Putamen (tissue), 1 donor: ENCODE measurements at places on chromosomes 12 and 14.

- no peak for DNase-seq
Observed at GRCh38 chr12:2682296-2683251, 112.2 kb upstream of the FKBP4 start.

- DNase-seq: no peak
Observed at GRCh38 chr12:89544681-89545184, 18.9 kb upstream of the POC1B start.

DNA sequence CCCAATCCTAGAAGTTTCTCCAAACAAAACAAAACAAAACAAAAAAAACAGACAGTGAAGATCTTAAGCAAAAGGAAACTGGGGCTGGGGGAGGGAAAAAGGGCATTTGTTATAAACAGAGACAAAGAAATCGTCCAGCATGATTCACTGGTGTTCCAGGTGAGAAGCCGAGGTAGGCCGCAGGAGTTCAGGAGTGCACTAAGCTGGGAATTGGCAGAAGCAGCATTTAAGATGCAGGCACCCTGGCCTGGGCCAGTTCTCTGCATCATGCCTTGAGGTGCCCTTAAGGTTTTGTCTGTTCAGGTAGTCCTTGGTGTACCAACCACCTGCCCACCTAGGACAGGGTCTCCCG lies 11.2 kb downstream of the TBX3 start:
- no peak for DNase-seq

DNA sequence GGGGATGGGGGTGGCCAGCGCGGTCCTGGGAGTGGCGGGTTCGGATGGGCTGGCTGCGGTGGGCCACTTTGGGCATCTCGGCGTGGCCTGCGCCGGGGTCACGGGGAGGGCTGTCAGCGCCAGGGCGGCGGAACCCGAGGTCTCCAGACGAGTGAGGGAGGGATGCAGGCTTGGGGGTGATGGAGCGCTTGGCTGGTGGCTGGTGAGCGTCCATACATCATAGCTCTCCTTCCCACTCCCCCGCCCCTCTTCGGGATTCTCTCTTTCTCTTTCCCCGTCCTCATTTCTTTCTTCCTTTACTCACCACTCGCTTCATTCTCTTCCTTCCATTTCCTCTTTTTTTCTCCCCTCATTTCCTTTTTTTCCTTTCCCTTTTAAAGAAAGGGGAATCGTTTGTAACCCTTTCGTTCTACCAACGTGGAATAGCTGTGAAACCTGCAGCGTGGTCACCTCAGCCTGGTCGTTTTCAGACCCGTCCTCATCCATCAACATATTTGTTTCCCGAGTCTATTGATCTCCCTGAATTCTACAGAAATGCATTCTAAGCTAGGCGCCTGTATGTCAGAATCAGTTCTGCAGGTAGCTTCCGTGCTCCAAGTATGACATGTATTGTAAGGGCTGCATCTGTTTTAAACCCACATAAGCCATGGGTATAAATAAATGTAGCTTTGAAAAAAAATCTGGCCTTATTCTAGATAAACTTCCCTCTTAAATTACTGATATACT lies 260.3 kb upstream of the E2F7 start:
- DNase-seq: no peak

- no peak for DNase-seq
Observed at GRCh38 chr12:120688527-120689071, 1.6 kb downstream of the MLEC start.

GRCh38 chr12:125208334-125208733 lies 143.1 kb downstream of the AACS start:
- no peak for DNase-seq

- no peak for DNase-seq
Observed at GRCh38 chr12:116495260-116495659, 63.9 kb upstream of the MAP1LC3B2 start.

GRCh38 chr14:61466249-61466904 lies 145.0 kb downstream of the PRKCH start:
- DNase-seq: no peak

- DNase-seq: no peak
Observed at GRCh38 chr14:50892255-50892654, 20.4 kb downstream of the ABHD12B start.

- DNase-seq: no peak
Observed at GRCh38 chr14:101119830-101120571, 216.5 kb upstream of the RTL1 start.

- no peak for DNase-seq
Observed at GRCh38 chr12:103729499-103729898, 111.5 kb downstream of the NT5DC3 start.
